ENCODE measurements at places on chromosomes 6 and 20.

DNA sequence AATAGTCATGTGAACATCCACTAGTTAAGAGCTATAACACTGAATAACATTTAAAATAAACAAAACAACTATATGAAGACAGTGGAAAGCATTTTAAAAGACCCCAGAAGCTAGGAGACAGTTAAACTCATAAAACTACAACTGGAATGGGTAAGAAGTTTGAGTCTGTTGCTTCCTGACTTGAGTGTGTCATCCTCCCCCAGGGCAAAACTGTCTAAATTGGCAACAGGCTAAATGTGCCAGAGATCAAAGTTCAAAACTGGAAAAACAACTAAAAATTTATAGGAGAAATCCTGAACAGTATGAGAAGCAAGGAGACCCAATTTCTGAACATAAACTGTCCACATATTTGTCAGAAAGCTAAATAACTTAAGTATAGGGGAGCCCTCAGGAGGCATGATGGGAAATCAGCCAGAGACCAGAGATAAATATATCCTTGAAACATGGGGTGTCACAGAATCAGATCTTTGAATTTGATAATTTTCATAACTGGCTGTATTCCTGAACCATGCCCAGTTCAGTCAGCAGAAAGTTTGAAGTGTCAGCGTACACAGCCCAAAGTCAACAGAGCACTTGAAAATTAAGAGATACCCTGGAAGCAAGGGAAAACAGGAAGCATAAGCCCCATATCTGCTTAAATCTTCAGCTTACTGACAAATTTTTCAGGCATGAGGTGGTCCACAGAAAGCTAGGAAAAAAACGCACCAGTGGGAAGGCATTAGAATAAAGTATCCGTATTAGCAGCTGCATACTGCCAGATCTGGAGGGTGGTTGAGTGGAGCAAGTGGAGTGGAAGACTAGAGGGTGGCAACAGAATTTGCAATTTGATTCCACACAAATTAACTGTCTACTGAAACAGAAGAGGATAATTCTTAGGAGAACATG lies 516.1 kb upstream of the MAN1A1 start:
- DNase-seq: no peak

DNA sequence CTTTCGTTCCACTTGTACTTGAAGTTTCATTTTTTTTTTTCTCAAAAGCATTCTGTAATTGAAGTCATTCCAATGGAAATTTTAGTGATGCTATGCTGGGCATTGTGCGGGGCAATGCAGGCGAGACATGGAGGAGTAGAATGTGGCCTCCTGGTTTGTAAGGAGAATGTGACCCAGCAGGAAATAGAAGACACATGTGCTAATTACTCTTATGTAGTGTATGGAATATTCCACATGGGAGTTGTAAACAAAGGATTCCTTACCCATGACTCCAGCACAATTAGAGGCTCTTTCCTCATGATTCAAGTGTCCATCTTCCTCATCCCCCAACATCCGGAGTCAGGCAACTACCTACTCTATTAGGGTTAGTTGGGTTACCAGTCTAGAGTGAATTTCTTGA lies 14.9 kb upstream of the RFPL4B start:
- DNase-seq: peak; percentile 78

DNA sequence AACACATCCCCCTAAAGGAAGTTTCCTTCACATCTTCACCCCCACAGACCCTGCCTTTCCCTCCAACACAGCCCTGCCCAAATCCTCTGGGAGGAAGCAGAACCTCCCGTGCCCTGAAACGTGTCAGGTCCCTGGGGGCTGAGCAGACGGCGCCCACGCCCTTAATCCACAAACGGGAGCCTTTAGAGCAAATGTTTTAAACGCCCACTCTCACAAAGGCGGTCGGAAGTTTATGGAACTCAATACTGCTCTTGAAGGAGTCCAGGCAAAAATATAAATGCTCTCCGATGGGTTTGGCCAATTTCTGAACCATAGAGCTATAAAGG lies 237.1 kb upstream of the AFDN start:
- DNase-seq: no peak

DNA sequence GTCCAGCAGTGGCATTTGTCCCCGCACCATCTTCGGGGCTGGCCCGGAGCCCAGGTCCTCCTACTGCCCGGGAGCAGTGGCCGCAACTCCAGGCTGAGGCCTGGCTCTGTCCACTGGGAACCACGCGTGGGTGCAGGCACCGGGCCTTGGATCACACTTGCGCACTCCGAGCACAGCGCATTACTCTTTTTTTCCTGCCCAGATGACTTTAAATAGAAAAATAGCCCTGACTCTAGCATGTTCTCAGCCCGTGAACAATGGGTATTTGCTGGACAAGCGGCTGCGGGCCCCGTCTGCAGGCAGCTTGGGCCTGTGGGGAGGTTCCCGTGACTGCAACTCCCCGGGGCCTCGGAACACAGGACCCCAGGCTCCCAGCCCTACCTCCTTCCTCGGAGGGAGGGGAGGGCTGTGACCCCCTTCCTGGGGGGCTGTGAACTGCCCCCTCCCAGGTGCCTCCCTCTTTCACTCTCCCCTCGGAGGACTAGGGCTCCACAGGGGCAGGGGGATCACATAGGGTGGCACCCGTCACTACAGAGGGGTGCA lies 162.2 kb downstream of the TBXT start:
- no peak for DNase-seq

DNA sequence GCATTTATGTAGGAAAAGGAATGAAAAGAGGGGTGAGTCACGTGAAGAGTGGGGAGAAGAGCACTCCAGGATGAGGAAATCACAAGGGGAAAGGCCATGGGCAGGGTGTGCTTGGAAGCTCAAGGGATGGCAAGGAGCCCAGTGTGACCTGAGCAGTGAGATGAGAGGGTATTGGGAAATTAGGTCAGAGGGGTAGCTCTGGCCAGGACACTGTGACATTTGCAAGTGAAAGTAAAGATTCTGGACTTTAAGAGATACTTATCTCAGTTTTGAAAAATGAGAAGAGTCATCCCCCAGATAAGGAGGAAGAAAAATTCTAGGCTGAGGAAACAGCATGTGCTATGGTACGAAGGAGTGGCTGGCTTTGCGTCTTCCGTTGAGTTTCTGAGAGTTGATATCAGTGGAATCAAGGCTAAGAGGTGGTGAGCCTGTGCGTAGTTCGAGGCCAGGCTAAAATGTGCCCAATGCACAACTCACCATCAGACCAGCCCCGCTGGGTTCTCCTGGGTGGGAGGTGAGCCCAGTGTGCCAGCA lies 79.9 kb downstream of the GCLC start:
- DNase-seq: no peak

DNA sequence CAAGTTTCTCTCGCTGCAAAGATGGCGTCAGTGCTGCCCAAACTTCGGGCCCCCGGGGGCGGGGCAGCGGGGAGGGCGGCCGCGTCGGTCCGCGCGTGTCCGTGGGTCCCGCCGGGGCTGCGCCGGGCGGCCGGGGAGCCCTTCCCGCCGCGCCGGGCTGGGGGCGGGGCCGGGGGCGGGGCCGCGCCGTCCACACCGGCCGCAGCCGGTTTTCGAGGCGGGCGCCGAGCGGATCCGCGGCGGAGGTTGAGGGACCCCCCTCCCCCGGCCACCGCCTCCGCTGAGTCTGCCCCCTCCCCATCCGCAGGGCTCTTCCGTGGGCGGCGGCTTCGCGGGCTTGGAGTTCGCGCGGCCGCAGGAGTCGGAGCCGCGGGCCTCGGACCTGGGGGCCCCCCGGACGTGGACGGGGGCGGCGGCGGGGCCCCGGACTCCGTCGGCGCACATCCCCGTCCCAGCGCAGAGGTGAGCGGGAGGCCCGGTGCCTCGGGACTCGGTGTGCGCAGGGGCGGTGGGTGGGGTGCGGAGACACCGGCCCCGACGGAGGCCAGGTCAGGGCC lies 572 bp downstream of the SLC2A4RG start:
- DNase-seq: no peak

- no peak for DNase-seq
Observed at GRCh38 chr20:46036370-46036769, 7.4 kb downstream of the SLC12A5 start.

DNA sequence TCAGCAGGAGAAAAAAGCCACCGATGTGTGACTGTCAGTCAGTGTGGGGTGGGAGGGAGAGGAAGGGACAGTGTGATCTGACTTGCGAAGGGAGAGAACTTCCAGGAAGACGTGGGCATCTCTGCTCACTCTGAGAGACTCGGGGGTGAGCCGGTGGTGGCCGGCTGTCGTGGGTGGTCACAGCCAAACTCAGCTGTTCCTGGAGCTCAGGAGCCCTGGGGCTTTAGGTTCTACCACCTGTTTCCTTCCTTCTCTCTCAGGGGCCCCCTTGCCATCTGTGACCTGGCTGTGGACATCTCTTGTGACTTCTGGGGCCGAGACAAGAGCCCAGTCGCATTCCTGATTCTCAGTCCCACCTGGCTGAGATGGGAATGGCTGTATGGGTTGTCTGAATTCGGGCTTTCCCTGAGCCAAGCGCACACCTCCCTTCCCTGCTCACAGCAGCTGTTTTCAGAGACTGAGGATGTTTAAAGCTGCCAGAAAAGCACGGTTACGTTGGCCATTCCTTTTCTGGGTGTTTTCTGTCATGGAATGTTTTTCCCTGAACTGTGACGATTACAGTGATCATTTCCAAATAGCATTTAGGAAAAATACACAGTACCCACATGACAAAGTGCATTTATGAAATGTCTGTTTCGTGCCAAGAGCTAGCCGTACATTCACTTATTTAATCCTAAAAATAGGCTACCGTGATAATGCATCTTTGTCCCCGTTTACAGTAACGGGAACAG lies 36.5 kb downstream of the SYNJ2 start:
- DNase-seq: no peak

GRCh38 chr20:46275091-46275490 lies 33.2 kb downstream of the CDH22 start:
- DNase-seq: no peak

DNA sequence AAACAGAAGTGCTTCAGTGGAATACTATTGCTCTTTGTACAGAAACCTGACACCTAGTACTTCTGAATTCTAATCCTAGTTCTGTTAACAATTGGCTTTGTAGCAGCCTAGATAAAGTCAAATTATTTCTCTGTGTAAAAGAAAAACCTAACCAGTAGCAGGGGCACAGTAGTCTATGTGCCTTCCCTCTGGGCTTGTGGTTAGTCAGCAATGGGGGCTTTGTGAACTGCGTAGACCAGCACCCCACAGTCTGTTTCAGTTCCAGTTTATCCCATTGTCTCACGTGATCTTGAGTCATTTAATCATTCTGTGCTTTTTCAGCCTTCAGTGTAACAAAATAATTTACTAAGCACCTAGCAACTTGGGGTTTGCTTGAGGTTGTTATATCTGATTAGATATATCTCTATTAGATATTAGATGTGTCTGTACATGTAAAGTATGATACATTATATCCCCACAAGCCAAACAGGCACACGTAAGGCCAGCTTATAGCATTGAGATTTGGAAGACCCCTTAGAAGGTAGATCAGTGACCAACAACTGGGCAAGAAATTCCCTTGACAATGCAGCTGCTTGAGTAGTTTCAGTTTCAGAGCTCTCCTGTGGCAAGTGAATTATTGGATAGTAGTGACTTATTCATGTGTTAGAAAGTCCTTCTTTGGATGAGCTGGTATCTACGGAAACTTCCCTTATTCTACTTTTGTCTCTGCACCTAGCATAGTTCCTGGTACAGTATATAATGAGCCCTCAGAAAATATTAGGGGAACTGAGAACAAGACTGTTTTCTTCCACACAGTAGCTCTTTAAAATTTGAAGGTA lies 27.9 kb upstream of the CCR6 start:
- DNase-seq: no peak

DNA sequence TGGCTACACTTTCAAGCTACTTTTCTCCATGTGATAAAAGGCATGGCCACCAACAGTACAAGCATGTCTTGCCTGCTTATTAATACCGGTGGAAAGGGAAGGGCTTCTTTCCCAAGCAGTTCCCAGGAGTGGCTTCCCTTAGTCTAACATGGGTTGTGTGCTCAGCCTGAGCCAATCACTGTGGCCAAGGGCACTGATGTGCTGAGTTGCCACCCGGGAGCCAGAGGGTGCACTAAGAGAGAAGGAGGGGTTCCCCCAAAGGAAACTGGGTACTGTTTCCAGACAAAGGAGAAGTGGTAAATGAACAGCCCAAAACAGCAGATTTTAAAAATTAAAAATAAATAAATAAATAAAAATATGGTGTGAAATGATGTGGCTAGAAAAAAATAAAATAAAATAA lies 68.5 kb downstream of the BANF2 start:
- DNase-seq: no peak

- DNase-seq: peak; percentile 80
Observed at GRCh38 chr6:26311385-26312095, 53.5 kb upstream of the BTN3A2 start.

- DNase-seq: peak; percentile 69
Observed at GRCh38 chr6:7587631-7588100, 2.3 kb upstream of the SNRNP48 start.

DNA sequence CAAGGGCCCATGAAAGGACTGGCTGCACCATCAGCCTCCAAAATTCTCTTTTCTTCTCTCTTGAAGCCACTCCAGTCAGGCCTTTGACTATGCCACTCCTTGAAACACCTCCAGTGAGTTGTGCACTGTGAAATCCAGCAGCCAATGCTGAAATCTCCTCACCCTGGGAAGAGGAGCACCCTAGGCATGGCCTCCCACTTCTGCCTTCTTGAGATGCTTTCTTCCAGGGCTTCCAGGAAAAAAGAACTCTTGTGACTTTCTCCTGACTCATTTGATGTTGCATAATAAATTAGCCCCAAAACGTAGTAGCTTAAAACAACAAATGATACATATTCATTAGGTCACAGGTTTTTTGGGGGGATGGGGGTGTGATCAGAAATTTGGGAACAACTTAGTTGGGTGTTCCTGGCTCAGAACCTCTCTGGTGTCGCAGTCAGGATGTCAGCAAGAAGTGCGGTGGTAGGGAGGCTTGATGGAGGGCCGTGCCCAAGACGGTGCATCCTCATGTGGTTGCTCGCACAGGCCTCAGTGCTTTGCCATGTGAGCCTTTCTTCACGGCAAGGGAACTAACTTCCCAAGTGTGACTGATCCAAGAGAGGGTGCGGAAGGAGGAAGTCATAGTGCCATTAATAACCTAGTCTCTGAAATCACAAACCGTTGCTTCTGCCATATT lies 12.1 kb downstream of the NCR2 start:
- no peak for DNase-seq

DNA sequence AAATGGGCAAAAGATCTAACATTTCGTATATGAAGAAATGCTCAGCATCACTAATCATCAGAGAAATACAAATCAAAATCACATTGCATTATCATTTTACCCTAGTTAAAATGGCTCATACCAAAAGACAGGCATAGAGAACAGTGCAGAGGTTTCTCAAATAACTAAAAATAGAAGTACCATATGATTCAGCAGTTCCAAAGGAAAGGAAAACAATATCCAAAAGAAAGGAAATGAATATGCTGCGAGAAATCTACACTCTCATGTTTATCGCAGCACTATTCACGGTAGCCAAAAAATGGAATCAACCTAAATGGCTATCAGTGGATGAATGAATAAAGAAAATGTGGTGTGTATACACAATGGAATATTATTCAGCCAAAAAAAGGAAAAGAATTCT lies 63.5 kb downstream of the VTA1 start:
- no peak for DNase-seq

All from HFFc6 (cell line).